ENCODE measurements at places on chromosomes 3 and 15.

- DNase-seq: peak; percentile 72
Observed at GRCh38 chr15:41115161-41115651, 874 bp downstream of the INO80 start.

GRCh38 chr3:111904376-111905241, 45.5 kb downstream of the PHLDB2 start:
- DNase-seq: peak; percentile 96

DNA sequence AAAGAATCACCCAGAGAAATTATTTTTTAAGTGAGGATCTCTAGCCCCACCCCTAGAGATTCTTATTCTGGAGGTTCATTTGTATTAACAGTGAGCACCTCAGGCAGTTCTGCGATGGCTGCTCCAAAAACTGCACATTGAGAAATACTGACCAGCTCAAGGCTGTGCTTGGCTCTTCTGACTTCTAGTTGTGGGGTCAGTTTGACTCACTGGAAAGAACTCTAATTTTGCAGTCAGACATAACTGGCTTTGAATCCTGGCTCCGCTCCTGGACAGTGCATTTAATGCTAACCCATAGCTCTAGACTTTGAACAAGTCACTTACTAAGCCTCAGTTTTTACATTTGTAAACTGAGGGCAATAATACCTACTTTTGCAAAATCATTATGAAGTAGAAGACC, 123.6 kb upstream of the SKOR1 start:
- peak; percentile 85 for DNase-seq

- peak; percentile 24 for DNase-seq
Observed at GRCh38 chr3:44721231-44722102, 8.0 kb upstream of the ZNF501 start.

- no peak for DNase-seq
Observed at GRCh38 chr3:24802614-24803013, 308.0 kb upstream of the THRB start.

- no peak for DNase-seq
Observed at GRCh38 chr3:6578526-6578925, 282.4 kb upstream of the GRM7 start.

DNA sequence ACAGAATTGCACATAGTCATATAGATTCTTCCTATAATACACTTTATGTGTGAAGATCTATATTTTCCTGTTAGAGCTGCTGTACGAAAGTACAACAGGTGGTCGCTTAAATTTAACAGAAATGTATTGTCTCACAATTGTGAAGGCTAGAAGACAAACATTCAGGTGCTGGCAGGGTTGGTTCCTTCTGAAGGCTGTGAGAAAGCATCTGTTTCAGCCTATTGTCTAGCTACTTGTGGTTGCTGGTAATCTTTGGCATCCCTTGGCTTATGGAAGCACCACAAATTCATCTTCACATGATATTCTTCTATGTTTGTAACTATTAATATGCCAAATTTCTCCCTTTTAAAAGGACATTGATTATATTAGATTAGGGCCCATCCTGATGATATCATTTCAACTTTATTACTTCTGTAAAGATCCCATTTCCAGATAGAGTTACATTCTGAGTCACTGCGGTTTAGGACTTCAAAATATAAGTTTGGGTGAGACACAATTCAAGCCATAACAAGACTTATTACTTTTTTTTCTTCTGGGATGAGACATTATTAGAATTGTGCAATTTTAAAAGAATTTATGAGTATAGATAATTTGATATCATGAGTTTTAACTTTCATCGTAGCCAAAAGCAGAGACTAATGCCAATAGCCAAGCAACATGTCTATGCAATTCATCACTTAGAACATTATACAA, 248.1 kb upstream of the BCHE start:
- no peak for DNase-seq

GRCh38 chr3:72361990-72362389, 486.3 kb downstream of the SHQ1 start:
- DNase-seq: no peak

DNA sequence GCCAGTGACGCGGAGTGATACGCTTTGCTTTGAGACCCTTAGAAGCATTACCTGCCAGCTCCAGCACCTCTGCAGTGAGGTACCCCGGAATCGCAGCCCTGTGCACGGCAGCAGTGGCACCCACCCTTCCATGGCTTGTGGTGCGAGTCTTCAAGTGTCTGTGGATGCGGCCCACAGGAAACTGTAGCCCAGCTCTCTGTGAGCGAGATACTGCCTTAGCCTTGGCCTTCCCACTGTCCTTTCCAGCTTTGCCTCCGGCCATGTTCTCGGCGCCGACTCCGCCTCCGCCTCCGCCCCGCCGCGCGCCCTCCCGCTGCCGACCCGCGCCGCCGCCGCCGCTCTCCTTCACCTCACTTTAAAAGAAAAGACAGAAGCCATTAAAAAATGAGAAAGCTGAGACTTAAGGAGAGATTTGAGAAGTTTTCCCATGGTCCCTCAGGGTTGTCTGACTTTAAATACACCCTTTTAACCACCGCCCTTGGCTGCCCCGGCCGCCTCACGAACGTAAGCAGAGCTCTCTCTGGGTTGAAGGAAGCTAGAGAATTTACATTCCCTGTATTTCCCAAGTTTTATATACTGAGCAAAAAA, 78.5 kb upstream of the FAM174B start:
- peak; percentile 40 for DNase-seq

GRCh38 chr15:83061680-83062079, 5.4 kb downstream of the BTBD1 start:
- peak; percentile 15 for DNase-seq

GRCh38 chr3:149299938-149300801, 33.3 kb downstream of the TM4SF18 start:
- peak; percentile 95 for DNase-seq

DNA sequence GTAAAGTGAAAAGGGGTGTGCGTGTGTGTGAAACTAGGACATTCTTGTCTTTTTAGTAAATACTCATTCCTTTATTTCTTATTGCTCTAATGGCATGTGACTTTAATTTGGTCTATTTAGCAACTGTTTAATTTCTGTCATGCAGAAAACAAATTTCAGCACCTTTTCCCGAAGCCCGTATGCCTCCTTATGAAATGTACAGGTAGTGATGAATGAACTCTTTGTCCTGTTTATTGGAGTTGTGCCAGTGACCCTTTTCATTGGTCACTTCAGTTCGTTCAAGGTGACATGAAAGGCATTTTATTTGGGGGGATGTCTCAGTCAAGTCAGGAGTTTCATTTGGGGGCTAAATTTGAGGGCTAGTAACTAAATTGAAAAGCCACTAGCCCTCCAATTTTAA, 55.2 kb downstream of the ITPR1 start:
- no peak for DNase-seq

- DNase-seq: no peak
Observed at GRCh38 chr3:166052440-166052839, 215.2 kb upstream of the BCHE start.

GRCh38 chr3:37825744-37826400, 35.8 kb upstream of the CTDSPL start:
- DNase-seq: no peak

DNA sequence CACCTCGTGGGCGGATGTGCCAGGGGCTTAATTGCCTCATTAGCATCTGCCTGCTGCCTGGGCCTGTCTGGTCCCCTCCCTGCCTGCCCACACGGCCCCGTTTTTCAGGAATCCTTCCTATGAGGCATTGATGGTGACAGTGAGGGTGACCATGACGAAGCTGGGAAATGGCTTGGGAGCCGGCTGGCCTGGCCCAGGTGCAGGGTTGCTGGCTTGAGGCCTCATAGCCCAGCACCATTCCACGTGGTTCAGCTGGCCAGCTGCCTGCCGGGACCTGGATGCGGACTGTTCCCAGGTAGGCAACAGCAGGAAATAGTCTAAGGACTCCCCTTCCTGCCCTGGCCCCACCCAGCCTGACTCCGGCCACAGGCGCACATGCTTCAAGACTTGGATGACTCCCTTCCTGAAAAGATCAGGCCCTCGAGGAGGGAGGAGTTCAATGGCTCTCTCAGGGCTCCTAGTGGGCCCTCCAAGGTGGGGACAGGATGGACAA, 8.9 kb upstream of the DUSP7 start:
- no peak for DNase-seq

DNA sequence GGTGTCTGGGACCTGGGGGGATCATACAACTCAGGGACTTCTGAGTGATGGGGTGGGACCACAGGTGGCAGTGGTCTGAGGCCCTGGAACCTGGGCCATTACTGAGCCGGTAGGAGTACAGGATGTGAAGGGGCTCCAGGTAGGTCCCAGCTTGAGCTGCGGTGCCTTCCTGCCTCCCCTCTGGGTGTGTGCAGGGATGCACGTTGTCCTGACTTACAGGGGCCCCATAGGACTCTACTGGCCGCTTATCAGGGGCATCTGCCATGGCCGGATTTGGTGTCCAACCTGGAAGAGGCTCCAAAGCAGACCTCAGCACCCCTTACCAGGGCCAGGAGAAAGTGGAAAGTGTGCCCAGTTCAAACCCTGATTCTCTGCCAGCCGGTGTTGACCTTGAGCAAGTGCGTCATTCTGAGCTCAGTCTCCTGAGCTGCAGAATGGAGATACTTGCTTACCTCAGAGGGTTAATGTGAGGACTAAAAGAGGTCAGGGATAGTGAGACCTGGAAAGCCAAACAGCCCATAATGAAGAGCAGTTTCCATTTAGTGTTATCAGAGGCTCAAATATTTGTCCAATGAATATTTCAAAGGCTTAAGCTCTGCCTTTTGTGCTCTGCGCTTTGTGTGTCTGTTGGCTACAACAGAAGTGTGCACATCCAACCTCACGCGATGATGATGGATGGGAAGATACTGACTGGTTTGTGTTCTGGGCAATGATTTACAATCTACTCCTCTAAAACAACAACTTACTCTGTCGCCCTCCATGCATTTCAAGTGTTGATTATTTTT, 35.4 kb upstream of the ESYT3 start:
- no peak for DNase-seq

- DNase-seq: no peak
Observed at GRCh38 chr3:4845882-4846281, 133.4 kb upstream of the BHLHE40 start.

GRCh38 chr3:12953201-12953995, 112.0 kb upstream of the RPL32 start:
- DNase-seq: no peak

GRCh38 chr3:9185046-9185445, 64.4 kb downstream of the SRGAP3 start:
- no peak for DNase-seq

All from choroid plexus epithelial cell (primary cell).